Uterus (tissue), 4 donors: ENCODE measurements at places on chromosomes 7 and 10. TPM values are rescaled to one million over a fixed set of nuclear protein-coding genes. Genes with fewer than 3 reads are reported as not detected.

DNA sequence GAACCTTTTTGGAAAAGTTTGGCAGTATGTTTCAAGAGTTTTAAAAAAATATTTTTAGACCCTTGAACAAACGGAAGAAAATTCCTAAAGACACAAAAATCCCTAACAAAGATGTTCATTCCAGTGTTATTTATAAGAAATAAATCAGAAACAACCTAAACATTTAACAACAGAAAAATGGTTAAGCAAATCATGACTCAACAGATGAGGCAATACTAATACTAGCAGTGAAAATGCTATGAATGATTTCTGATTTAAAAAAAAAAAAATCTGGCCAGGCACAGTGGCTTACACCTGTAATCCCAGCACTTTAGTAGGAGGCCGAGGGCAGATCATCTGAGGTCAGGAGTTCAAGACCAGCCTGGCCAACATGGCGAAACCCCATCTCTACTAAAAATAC, 61.0 kb downstream of the ARHGAP12 start:
- no peaks in the 10 kb centered on the region for H3K4me1 ChIP-seq
- H3K4me3 ChIP-seq, result no peak overlapping the region
- H3K27me3 ChIP-seq, result no peaks in the 10 kb centered on the region
- no peak overlapping the region for H3K27ac ChIP-seq
- H3K36me3 ChIP-seq, result no peaks in the 10 kb centered on the region

GRCh38 chr7:121048195-121048594, 59.7 kb downstream of the CPED1 start:
- no peaks in the 10 kb centered on the region for H3K4me1 ChIP-seq
- H3K36me3 ChIP-seq, result no peaks in the 10 kb centered on the region
- H3K27ac ChIP-seq, result no peak overlapping the region
- H3K27me3 ChIP-seq, result no peaks in the 10 kb centered on the region

Gene RBM20
- total RNA-seq, result 1.0 TPM

Gene HIPK2
- total RNA-seq, result 9.4 TPM

Gene CNOT4
- 35.6 TPM for total RNA-seq

Gene SFMBT2
- total RNA-seq, result 13.5 TPM

DNA sequence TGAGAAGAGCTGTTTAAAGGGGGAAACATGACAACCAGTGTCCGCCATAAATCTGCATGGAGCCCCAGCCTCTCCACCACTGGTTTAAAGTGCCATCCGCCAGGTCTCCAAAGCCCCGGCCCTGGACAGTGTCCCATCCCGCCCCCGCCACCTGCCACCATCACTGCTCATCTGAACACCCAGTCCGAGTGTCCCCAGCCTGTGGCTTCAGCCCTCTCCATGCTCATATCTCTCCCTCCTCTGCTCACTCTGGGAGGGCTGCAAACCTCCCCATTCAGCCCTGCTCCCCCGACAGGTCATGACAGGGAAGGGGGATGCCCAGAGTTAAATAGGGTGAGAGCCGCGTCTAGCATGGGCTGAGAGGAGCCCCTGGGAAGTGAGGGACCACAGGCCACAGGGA, 266.2 kb downstream of the DNAJB6 start:
- DNase-seq, result no peak
- no peak overlapping the region for H3K27ac ChIP-seq
- no peak overlapping the region for H3K4me3 ChIP-seq
- H3K4me1 ChIP-seq, result no peaks in the 10 kb centered on the region

DNA sequence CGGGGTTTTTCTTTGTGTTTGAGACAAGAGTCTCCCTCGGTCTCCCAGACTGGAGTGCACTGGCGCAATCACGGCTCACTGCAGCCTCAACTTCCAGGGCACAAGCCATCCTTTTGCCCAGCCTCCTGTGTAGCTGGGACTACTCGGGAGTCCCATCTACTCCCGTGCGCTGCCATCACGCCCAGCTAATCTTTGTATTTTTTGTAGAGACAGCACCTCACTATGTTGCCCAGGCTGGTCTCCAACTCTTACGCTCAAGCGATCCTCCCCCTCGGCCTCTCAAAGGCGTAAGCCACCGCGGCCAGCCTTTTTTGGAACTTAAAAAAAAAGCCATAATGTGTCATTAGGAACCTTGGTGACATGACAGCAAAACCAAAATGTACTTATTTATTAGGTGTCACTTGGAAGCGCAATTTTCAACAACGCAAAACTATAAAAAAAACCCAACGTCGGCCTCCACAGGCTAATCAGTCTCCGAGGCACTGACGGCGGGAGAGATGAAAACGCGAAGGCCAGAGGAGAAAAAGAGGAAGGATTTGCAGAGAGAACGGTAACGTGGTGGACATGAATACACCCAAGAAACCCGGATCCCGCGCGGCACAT, 911 bp upstream of the HNRNPH3 start:
- H3K4me3 ChIP-seq, result peak overlapping the region; percentile 98
- DNase-seq, result peak; percentile 52
- no peaks in the 10 kb centered on the region for H3K27me3 ChIP-seq
- no peaks in the 10 kb centered on the region for H3K36me3 ChIP-seq
- H3K4me1 ChIP-seq, result peaks cover 5% of the 10 kb centered on the region

GRCh38 chr10:17177014-17177413, 24.5 kb downstream of the TRDMT1 start:
- H3K4me1 ChIP-seq, result no peaks in the 10 kb centered on the region
- no peak for DNase-seq
- no peak overlapping the region for H3K4me3 ChIP-seq
- no peaks in the 10 kb centered on the region for H3K36me3 ChIP-seq
- H3K27ac ChIP-seq, result no peak overlapping the region
- no peaks in the 10 kb centered on the region for H3K27me3 ChIP-seq

GRCh38 chr7:114130866-114131265, 212.1 kb upstream of the PPP1R3A start:
- no peak overlapping the region for H3K27ac ChIP-seq
- no peak overlapping the region for H3K4me3 ChIP-seq
- H3K27me3 ChIP-seq, result no peaks in the 10 kb centered on the region

DNA sequence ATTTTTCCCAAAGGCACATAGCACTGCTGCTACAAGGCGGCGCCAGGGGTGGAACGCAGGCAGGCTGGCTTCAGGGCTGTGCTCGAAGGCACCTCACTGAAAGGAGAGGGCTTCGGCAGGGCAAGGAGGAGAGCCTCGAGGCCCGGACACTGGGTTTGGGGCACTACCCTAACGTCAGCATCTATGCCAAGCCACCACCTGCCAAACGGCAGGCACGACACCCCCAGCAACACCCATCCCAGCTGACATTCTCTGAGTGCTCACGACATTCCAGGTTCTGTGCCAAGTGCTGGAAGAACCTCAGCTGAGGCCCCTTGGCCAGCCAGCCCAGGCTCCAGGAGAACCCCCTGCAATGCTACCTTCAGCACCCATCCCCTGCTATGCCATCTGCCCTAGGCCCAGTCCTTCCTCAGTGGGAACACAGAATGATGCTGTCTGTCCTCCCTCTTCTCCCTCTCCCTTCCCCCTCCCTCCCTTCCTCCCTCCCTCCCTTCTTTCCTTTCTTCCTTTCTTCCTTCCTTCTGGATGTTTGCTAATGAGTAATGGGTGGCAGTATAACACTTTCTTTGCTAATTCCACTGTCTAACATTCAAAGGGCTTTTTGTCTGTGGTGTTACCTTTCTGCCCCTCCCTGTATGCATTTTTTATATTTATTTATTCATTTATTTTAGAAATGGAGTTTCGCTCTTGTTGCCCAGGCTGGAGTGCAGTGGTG, 24.3 kb downstream of the ZCCHC24 start:
- peaks cover 19% of the 10 kb centered on the region for H3K4me1 ChIP-seq
- DNase-seq, result no peak
- peak overlapping the region; percentile 85 for H3K27ac ChIP-seq
- H3K36me3 ChIP-seq, result no peaks in the 10 kb centered on the region
- H3K27me3 ChIP-seq, result no peaks in the 10 kb centered on the region

Gene GIMAP4
- total RNA-seq, result 86.8 TPM

DNA sequence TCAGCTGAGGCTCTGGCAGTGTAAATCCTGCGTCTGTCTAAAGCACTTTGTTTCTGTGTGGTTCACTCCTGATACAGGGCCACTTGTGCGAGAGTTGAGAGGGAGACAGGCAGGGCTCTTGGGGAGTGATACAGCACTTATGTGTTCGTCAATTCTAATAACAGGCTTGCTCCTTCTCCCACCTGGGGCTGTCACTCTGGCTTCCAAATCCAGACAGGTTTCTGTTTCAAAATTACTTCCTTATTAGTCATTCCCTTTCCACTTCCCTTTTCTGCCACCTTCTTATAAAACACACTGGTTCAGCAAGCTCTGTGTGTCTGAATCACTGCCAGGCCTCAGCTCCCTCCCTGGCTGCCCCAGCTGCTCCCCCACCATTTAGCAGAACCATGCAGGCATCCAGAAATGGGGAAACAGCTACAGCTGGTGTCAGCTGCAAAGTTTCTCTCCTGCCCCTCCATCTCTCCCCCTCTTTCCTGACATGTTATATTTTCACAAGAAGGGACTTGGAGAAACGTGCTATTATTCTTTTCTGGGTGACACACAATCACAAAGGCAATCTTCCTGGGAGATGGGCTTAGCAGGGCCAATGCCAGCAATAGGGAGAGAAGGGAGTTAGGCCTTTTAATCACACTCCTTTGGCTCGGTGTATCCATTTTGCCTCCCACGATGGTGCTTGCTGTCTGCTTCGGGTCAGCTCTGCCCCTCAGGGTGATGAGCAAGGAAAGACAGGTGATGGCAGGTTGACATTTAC, 58.4 kb upstream of the ZNRF2 start:
- H3K36me3 ChIP-seq, result no peaks in the 10 kb centered on the region
- no peaks in the 10 kb centered on the region for H3K4me1 ChIP-seq
- peak overlapping the region; percentile 33 for H3K27ac ChIP-seq
- H3K4me3 ChIP-seq, result no peak overlapping the region
- no peaks in the 10 kb centered on the region for H3K27me3 ChIP-seq

Gene FAM131B
- 1.2 TPM for total RNA-seq

DNA sequence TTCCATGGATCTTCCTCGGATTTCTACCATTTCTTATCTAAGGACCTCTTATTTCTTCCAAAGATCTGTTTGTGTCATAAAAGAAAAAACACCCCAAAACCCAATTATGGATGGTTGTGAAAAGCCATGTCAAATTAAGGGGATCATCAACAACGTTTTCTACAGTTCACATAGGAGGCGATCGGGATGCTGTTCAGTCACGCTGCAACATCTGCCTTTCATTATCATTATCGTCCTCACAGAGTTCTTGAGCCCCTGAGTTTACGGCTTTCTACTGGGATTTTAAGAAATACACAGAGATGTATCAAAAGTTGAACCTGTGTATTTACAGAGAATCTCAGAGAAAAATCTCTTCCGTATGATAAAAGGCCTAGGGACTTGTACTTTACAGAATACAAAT, 101.4 kb downstream of the GRM8 start:
- no peak overlapping the region for H3K27ac ChIP-seq
- H3K4me1 ChIP-seq, result no peaks in the 10 kb centered on the region
- H3K4me3 ChIP-seq, result no peak overlapping the region
- H3K36me3 ChIP-seq, result no peaks in the 10 kb centered on the region
- H3K27me3 ChIP-seq, result no peaks in the 10 kb centered on the region

DNA sequence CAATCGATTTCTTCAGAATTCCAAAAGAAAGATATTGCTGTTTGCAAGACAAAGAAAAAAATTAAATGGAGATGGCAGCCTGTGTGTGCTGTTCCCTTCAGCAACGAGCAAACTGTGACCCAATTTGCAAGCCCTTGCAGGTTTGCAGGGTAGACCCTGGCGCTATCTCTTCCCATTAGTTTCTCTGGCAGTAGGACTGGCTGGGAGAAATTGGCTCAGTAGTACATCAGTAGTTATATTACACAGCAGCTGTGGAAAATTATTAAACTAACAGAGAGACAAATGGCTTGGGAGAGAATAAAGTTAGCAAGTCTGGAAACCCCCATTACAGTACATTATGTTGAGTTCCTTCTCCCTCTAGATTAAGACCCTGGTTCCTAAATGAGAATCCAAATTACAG, 116.4 kb upstream of the ITGB1 start:
- no peak overlapping the region for H3K4me3 ChIP-seq
- DNase-seq, result no peak
- no peaks in the 10 kb centered on the region for H3K4me1 ChIP-seq

DNA sequence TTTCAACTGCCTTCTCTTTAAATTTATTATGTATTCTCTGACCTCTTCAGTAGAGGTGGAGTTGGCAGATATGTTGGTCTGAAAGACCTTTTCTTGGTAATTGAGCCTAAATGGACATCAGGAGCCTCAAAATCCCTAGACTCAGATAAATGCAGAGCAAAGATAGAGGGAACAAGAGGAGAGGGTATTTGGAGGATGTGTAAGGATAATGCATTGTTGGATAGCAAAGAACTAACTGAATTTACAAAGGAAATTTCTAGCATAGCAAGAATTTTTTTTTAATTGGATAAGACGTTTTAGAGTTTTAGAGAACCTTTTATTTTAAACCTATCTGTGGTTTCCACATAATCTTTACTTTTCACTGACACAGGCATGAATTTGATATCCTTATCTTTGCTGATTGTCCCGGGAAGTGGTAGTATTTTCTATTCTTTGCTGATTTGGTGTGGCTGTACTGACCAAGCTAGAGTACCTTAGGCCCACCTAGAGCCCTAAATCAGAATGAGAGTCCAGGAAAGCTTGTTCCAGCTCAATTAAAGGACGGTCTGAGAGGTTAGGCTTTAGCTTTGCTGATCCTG, 91.3 kb downstream of the NRF1 start:
- no peak overlapping the region for H3K27ac ChIP-seq
- H3K4me1 ChIP-seq, result no peaks in the 10 kb centered on the region
- H3K4me3 ChIP-seq, result no peak overlapping the region
- DNase-seq, result no peak
- no peaks in the 10 kb centered on the region for H3K27me3 ChIP-seq
- H3K36me3 ChIP-seq, result no peaks in the 10 kb centered on the region

GRCh38 chr7:49344556-49344955, 420.2 kb downstream of the CDC14C start:
- no peak overlapping the region for H3K4me3 ChIP-seq
- no peaks in the 10 kb centered on the region for H3K4me1 ChIP-seq
- no peak for DNase-seq
- H3K27me3 ChIP-seq, result no peaks in the 10 kb centered on the region
- no peak overlapping the region for H3K27ac ChIP-seq

Gene CHN2
- total RNA-seq, result 9.8 TPM

GRCh38 chr10:73862011-73862410, 12.3 kb downstream of the CAMK2G start:
- H3K27me3 ChIP-seq, result no peaks in the 10 kb centered on the region
- peaks cover 5% of the 10 kb centered on the region for H3K4me1 ChIP-seq
- no peak overlapping the region for H3K27ac ChIP-seq
- DNase-seq, result no peak

DNA sequence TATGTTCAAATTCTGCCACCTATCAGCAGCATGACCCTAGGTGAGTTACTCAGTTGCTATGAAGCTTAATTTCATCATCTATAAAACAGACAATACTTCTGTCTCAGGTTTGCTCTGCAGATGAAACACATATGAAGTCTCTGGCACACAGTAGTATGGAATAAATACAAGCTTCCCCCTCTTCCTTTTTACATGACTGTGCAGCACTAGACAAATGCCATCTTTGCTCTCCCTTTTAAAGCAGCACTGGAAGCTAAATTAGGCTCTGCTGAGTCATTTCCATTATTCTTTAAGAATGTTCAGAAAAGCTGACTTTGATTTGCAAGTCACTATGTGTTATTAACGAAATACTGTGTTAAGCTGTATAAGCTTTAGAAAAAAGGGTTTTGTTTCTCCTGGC, 40.7 kb upstream of the ANAPC16 start:
- H3K27ac ChIP-seq, result no peak overlapping the region
- H3K27me3 ChIP-seq, result no peaks in the 10 kb centered on the region
- no peaks in the 10 kb centered on the region for H3K4me1 ChIP-seq
- DNase-seq, result no peak
- H3K4me3 ChIP-seq, result no peak overlapping the region
- no peaks in the 10 kb centered on the region for H3K36me3 ChIP-seq

GRCh38 chr7:69823151-69823744, 225.0 kb downstream of the AUTS2 start:
- no peaks in the 10 kb centered on the region for H3K4me1 ChIP-seq
- H3K36me3 ChIP-seq, result no peaks in the 10 kb centered on the region
- H3K4me3 ChIP-seq, result no peak overlapping the region
- no peaks in the 10 kb centered on the region for H3K27me3 ChIP-seq
